Spinal cord (tissue), 10 donors: ENCODE measurements at places on chromosomes 2 and 18. TPM values are rescaled to one million over a fixed set of nuclear protein-coding genes. Genes with fewer than 3 reads are reported as not detected.

EMILIN1 gene
- polyA plus RNA-seq = 16.2 TPM

MYO7B gene
- 20.0 TPM for polyA plus RNA-seq

TMEM17 gene
- 7.6 TPM for polyA plus RNA-seq

PCBP1 gene
- 251 TPM for polyA plus RNA-seq

ACKR3 gene
- 14.9 TPM for polyA plus RNA-seq

LIMS3 gene
- polyA plus RNA-seq = 1.2 TPM

NEB gene
- 7.2 TPM for polyA plus RNA-seq

CD8B2 gene
- polyA plus RNA-seq = 0.59 TPM

EFHD1 gene
- polyA plus RNA-seq = 49.0 TPM
